ENCODE measurements at places on chromosomes 4 and X.

DNA sequence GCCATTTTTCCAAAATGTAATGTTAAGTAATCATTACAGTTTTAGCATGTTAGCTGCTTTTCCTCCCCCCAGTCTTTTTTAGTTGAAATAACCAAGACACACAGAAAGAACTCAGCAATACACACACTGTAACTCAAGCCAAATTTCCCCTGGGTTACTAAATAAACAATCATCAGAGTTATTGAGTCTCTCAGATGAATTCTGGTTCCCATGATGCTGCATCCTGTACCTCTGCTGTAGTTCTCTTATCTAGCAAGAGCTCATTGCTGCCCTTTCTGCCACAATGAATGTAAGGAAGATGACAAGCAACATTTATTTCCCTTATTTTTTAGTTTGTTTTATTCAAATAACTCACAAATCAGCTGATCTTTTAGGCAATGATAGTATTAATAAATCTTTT, 185.1 kb downstream of the ARHGAP6 start:
- DNase-seq: no peak

DNA sequence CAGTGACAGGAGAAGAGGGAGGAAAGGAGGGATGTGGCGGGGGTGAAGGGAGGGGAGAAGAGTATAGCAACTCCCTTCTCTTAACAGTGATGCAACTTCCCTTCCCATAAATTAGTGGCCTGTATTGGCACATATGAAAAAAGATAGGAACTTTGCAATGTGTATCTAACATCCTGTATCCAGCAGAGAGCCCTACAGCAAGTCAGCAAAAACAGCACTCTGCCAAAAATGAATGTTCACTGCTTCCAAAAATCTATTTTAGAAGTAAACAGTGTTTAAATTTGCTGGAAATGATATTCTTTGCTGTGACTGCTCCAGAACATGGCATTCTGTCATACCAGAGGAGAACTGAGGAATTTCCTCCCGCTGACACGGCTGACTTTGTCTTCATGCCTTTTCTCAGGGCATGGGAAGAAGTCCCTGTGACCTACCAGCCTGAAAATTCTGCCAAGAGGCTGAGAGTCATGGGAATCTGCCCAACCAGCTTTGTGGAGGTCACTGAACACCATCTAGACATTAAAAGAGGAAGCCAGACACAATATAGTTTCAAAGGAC, 343.4 kb upstream of the RASGEF1B start:
- DNase-seq: no peak

- DNase-seq: no peak
These were observed 86.0 kb downstream of the PCYT1B start for GRCh38 chrX:24561121-24561520.

GRCh38 chr4:90950385-90950841, 823.2 kb downstream of the CCSER1 start:
- DNase-seq: no peak

DNA sequence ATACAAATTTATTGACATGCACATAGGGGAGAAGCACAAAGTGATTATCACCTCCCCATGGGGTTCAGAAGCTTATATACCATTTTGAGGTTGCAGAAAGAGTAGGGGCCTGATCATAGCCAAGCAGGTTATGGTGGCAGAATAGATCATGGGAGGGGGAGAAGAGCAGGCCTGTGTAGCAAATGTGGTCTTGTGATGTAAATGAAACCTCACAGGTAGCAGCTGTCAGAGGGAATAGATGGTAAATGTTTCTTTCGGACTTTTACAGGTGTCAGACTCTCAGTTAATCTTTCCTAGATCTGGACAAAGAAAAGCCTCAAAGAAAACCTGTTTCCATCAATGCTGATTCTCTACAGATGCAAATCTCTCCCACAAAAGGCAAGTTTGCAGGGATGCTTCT, 84.4 kb downstream of the CFAP299 start:
- no peak for DNase-seq

DNA sequence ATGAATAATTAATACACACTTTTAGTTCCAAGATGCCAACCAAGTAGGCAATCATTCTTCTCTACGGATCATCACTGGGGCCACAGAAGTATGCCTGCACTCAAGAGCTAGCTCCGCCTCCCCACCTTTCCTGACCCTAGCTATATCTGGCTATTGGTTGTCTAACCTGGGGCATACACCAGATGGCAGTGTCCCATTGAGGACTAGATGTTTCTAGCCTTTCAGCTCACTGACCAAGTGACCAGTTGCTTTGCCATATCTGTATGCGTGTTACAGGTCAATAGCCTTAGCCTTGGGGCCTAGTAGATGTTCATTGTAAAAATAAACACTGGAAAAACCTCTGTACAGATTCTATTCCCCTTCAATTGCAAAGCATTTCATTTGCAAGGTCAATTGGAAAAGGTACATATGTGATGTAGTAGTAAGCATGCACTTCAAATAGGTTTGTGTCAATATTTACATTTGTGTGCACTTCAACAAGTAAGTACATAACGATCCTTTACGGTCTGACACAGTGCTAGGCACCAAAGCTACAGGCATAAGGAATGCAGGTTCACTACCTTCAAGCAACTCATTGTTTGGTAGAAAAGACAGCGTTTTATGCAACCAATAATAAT, 521.7 kb downstream of the PPARGC1A start:
- no peak for DNase-seq

- no peak for DNase-seq
These were observed 9.4 kb downstream of the ATP2B3 start for GRCh38 chrX:153526801-153527200.

DNA sequence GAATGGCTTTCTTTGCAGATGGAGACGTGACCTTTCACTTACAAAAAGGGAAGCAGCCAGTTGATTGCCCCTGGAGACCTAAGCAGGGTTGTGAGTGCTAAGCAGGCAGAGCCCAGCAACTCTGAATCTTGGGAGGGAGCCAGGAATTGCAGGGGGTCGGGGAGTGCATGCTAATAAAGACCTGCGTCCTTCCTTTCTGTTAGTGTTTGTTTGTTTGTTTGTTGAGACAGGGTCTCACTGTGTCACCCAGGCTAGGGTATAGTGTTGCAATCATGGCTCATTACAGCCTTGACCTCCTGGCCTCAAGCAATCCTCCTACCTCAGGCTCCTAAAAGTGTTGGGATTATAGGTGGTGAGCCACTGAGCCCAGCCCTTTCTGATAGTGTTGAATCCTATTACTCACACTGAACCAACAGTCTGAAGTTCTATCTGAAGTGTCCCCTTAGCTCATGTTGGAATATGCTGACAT, 137.4 kb downstream of the CEP135 start:
- DNase-seq: no peak

All from fibroblast of skin of left biceps (primary cell).